ENCODE measurements at places on chromosomes 1 and 21.

DNA sequence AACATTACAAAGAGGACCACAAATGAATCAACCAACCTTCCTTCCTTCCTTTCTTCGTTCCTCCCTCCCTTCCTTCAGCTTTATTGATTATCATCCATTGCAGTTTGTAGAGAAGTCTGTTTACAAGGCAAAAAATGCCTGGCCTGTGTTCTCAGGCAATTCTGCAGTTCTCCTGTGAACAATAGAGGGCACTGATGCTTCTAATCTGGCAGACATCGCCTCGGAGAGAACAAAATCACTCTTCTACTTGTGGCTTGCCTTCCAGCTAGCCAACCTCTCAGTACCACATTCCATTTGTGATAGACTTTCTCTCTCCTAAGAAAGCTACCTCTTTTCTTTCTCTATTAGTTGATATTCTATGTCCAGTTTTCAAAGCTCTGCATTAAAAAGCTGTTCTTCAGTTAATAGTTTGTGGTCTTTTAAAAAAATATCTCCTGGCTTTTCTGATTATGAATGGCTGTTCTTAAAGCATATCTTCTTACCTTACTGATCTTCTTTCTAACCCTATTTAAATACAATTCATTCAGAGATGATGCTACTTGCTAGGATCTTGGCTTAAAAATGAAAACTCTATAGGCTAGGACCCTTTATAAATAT, 26.9 kb upstream of the ESRRG start:
- H3K4me1 ChIP-seq, result no peaks in the 10 kb centered on the region
- DNase-seq, result peak; percentile 17
- H3K36me3 ChIP-seq, result no peaks in the 10 kb centered on the region
- no peak overlapping the region for H3K4me3 ChIP-seq
- no peak overlapping the region for H3K27ac ChIP-seq
- H3K27me3 ChIP-seq, result no peaks in the 10 kb centered on the region

- H3K36me3 ChIP-seq, result no peaks in the 10 kb centered on the region
- no peak overlapping the region for H3K27ac ChIP-seq
- H3K27me3 ChIP-seq, result no peaks in the 10 kb centered on the region
- H3K4me1 ChIP-seq, result no peaks in the 10 kb centered on the region
- DNase-seq, result no peak
Observed at GRCh38 chr1:59592924-59593323, 221.8 kb upstream of the HOOK1 start.

- no peak overlapping the region for H3K4me3 ChIP-seq
- H3K4me1 ChIP-seq, result no peaks in the 10 kb centered on the region
- H3K27me3 ChIP-seq, result no peaks in the 10 kb centered on the region
Observed at GRCh38 chr1:70583522-70583921, 172.5 kb downstream of the CTH start.

- no peak overlapping the region for H3K27ac ChIP-seq
- no peak overlapping the region for H3K4me3 ChIP-seq
- no peaks in the 10 kb centered on the region for H3K27me3 ChIP-seq
Observed at GRCh38 chr1:23187637-23188036, 19.0 kb upstream of the LUZP1 start.

DNA sequence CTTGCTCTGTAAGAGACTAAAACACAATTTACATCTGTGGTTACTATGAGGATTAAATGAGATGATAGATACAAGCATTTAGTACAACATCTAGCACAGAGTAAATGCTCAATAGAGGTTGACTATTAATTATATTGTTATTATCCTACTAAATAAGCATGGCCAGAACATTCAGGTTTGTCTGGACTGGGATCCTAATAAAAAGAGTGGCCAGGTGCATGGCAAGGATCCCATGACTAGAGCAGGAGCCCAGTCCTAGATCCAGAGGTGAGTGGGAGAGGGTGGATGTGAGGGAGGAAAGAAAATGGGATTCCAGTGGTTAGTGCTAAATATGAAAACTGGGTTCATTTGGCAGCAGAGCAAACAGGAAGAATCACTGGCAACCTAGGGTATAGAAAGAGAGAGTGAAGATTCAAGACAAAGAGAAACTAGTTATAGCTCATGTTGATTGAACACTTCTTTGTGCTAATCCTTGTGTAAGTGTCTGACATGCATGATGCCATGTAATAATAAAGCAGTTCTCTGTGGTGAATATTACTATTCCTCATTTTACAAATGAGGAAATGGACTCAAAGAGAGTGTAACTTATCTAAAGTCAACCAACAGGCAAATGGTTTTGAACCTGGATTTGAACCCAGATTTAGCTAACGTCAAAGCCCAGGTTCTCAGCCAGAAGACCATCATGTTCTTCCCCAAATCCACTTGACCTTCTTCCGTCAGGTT, 71.1 kb upstream of the FGGY start:
- H3K36me3 ChIP-seq, result no peaks in the 10 kb centered on the region
- no peak overlapping the region for H3K4me3 ChIP-seq
- no peak for DNase-seq

DNA sequence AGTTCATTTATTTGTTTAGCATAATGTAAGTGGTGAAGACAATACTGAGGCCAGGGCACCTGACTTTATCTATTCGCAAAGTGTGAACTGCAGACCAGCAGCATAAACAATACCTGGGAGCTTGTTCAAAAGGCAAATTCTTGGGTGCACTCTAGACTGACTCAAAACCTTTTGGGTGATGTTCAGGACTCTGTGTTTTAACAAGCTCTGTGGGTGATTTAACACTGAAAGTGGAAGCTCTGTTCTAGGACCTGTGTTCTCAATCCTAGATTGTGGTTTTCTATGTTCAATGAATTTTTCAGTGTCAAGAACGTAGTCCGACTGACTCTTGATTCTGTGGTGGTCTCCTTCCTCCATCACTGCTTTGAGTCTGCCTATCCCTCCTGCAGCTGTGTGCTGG, 71.9 kb downstream of the GPR88 start:
- no peaks in the 10 kb centered on the region for H3K4me1 ChIP-seq
- H3K27ac ChIP-seq, result no peak overlapping the region
- no peaks in the 10 kb centered on the region for H3K27me3 ChIP-seq
- no peak overlapping the region for H3K4me3 ChIP-seq
- no peak for DNase-seq

GRCh38 chr21:37829447-37829846, 86.8 kb downstream of the KCNJ6 start:
- H3K4me3 ChIP-seq, result no peak overlapping the region
- H3K27ac ChIP-seq, result no peak overlapping the region
- H3K36me3 ChIP-seq, result no peaks in the 10 kb centered on the region
- no peaks in the 10 kb centered on the region for H3K4me1 ChIP-seq
- DNase-seq, result no peak
- no peaks in the 10 kb centered on the region for H3K27me3 ChIP-seq

Measured in Panc1 (cell line).